Stimulated activated CD8-positive, alpha-beta memory T cell treated with anti-CD3 and anti-CD28 coated beads, Interleukin-7, amount 100 ng/mL, for 1 hour (primary cell): ENCODE measurements at places on chromosomes 2 and 18.
A peak's percentile ranks its signal among the peaks of the same experiment; 100 is the strongest.

DNA sequence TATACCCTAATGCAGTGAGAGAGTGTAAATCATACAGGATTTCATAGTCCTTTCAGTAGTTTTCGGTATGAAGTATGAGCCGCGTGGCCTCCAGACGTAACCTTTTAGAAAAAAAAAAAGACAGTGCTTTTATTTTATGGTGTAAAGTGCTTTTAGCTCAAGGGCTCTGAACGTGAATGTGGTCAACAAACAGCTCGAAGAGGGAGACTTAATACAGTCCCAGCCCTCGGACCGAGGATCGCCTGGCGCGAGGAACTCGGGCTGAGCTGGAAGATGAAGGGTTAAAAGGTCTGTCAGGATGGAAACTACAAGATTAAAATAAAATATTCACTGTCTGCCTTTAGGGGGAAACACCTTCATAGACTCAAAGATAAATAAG lies 4.0 kb upstream of the BCL11A start:
- no peak for DNase-seq

GRCh38 chr2:120539937-120540718 lies 194.2 kb downstream of the INHBB start:
- no peak for DNase-seq

DNA sequence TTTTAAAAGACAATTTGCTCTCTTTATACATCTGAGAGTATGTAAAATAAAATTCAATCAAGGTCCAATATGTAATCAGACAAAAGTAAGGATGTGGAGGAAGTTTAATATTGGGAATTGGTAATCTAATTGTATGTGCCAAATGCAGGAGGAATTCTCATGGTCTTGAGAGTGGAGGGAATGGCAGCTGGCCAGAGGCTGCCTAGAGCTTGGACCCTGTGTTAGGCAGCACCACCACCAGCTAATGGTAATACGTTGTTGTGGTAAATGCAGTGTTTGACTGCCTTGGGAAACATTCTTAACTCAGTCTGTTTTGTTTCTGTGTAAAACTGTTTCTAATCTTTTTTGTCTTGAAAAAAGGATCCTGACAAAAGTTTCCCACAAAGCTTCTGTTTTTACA lies 30.0 kb downstream of the GALNT1 start:
- DNase-seq = no peak

- DNase-seq = no peak
Observed at GRCh38 chr2:239545741-239546392, 145.0 kb upstream of the HDAC4 start.

DNA sequence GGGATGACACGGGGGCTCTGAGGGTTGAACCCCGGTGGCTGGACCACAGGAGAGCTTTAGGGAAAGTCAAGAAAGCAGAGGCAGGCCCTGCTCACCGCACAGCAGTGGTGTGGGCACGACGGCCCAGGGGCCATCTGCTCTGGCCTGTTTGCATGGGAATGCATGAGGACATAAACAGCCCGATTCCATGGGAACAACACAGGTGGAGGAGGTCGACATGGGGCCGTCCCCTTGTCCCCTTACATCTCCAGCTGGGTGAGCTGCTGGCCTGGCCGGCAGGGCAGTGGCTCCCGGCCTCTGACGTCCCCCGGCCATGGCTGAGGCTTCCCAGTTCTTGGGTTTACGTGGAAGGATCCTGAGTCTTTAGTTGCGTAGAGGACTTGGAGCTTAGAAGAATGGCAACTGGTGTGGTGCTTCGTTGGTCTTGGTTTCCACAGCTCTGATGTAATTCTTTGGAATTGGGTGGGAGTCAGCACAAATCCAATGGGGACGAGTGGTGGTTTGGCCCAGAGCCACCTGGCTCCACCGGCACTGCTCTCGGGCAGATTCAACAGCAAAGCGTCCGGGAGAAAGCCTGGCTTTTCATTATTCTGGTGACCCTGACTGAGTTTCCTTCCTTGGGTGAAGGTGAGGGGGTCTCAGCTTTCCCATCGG lies 98.3 kb upstream of the HDAC4 start:
- no peak for DNase-seq

GRCh38 chr18:34738175-34738894 lies 28.2 kb downstream of the DTNA start:
- no peak for DNase-seq

DNA sequence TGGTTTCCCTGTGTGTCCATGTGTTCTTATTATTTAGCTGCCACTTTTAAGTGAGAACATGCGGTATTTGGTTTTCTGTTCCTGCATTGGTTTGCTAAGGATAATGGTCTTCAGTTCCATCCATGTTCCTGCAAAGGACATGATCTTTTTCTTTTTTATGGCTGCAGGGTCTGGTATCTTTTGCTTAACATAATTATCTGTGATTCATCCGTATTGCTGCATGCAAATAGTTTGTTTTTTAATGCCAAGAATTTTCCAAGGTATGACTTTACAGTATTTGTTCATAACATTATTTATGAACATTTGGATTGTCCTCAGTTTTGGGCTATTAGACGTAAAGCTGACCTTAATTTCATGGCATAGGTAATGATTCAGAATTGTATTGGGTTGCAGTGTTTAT lies 17.8 kb downstream of the GIGYF2 start:
- no peak for DNase-seq

DNA sequence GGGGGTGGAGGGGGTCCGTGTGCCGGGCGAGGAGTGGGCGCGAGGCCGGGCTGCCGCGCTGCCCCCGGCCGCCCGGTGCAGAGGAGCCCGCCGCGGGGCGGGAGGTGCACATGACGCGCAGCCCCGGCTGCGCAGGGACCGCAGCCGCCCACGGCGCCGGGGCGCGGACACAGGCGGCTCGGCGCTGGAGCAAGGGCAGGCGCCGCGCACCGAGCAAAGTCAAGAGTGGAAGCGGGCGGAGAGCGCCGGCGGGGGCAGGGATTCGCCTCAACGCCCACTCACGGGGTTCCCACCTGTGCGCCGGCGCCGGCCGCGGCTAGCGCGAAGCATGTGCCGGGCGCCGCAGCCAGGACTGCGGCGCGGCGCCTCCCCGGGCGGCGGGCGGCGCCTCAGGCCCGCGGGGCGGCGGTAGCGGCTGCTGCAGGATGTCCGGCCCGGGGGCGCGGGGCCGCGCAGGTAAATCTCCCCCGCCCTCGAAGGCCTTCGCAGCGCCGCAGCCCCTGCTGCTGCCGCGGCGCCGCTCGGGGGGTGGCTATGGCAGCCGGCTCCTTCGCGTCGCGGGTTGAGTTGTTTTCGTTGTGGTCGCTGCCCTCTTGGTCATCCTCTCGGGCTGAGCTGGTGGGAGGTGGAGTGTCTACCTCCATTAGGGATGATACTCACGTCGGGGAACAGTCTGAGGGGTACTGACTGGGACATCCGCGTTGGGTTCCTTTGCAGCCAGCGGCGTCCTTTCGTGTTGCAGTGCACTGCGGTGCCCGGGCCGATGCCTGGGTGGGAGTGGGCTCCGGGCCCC lies 216.3 kb upstream of the DTNA start:
- DNase-seq = no peak

DNA sequence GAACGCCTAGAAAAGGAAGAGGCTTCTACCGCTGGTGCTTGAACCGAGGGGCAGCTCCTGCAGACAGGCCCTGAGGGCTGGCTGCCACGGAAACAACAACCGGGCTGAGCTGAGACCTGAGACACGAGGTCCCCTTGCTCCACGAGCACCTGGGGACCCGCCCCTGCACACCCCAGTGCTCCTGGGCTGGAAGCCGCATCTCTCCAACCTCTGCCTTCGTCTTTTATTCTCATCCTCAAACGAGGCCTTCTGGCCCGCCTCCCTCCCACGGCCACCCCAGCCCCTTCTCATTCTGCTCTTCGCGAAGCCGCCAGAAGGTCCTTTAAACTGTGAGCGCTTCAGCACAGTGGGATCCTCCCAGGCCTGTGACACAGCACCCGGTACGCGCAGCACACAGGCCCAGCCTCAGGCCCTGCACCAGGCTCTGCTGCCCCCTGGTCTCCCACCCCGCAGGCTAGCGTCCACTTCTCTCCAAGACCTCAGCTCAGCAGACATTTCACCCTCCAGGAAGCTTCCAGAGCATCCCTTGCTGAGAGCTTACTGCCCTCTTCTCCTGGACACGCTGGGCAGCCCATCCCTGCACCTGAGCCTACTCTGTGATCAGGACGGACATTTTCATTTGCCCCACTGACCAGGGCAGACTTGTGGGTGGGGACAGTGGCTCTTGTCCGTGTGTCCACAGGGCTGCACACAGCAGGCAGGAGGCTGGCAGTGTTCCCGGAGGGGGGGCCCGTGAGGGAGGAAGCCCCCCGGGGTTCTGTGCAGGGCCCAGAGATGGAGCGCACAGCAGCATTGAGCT lies 149.7 kb downstream of the PXDN start:
- DNase-seq = no peak

- no peak for DNase-seq
Observed at GRCh38 chr2:219627103-219628100, at the start of gene SLC4A3. Gene SLC4A3 (plus strand): TSS chr2:219627630. CDS start chr2:219627993, 363 bp downstream.

GRCh38 chr2:169839954-169840746 lies 12.9 kb downstream of the UBR3 start:
- no peak for DNase-seq

- no peak for DNase-seq
Observed at GRCh38 chr18:25314151-25314837, 37.7 kb downstream of the ZNF521 start.

- DNase-seq = no peak
Observed at GRCh38 chr2:237181844-237182243, 96.2 kb downstream of the COPS8 start.

GRCh38 chr2:64865073-64865830 lies 123.9 kb upstream of the SLC1A4 start:
- peak; percentile 36 for DNase-seq

DNA sequence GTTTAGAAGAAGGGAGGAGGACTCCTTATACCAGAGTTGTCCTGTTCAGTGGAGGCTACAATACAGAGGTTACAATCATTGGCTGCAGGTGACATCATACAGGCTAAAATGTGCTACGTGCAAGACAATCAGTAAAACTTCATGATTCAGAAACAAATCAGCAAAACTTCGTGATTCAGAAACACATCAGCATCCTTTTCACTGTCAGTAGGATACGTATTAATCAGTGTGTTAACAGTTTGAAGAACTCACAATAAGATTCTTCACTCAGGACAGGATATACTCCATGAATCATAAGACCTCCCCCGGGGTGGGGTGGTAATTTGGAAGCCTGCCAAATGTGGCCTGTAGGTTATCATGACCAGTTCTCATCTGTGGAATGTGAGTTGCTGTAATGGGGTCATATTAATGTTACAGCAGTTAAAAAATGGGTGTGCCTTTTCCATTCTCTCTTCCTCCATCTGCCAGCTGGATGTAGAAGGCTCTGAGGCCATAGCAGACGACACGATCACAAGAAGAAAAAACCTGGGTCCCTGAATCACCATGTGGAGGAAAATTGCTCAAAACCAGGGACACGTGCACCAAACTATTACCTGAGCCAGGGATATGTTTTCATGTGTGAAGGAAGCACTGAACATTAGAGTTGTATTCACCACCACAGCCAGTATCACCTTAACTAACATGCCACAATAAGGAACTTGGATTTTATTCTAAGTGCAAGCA lies 134.8 kb upstream of the CREB1 start:
- DNase-seq = no peak

- no peak for DNase-seq
Observed at GRCh38 chr18:61086657-61087056, 246.6 kb upstream of the CDH20 start.

GRCh38 chr2:83233326-83233725 lies 1225.8 kb downstream of the SUCLG1 start:
- no peak for DNase-seq

DNA sequence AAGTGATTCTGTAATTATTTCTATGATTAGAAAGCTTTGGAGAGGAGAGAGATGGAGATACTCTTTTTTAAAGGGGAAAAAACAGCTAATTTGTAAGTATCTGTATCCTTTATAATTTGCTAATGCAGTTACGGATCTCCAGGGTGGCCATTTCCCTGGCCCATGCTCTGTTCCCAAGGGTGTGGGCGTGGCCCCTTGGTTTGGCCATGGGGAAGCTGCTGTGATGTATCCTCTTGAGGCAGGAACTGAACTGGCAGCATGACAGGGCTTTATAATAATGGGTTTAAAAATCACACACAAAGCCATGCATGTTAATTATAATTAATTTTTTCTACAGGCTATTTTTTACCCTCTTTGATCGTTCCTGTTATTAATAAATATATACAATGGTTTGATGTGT lies 27.0 kb downstream of the TRAPPC12 start:
- DNase-seq = no peak

DNA sequence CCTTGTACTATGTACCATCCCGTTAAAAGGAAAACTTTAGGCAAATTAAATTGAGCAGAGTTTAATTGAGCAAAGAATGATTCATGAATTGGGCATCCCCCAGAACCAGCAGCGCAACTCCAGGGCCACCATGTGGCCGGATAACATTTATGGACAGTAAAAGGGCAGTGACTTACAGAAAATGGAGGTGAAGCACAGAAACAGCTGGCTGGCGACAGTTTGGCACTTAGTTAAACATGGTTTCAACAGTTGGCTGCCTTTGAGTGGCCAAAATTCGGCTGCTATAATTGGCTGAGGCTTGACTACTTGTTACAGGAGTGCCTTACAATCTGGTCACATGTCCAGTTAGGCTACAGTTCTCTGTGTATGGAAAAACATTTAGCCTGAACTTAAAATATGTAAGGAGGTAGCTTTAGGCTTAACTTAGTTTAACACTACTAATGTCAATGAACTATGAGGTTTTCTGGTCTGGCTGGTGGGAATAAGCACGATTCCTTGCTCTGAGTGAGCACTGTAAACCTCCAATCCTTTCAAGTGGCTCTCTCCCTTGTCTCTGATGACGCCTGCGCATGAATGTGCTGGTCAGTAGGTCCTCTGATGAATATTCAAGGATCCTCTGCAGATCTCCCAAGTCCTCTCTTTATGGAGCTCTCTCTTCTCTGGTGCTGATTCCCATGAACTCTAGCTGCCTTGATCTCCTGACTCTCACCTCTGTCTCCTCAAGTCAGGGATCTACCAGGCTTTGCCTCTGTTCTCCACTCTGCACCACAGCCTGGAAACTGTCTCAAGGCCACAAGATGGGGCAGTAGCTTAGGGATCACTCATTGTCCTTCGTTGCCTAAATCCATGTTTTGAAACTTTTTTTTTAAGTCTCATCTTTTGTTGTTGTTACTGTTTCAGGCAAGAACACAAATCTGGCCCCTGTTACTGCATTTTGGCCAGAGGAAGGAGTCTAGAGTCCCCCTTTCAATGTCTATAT lies 24.4 kb upstream of the RAB31 start:
- DNase-seq = no peak

- DNase-seq = no peak
Observed at GRCh38 chr2:33467413-33467812, 9.0 kb upstream of the RASGRP3 start.

DNA sequence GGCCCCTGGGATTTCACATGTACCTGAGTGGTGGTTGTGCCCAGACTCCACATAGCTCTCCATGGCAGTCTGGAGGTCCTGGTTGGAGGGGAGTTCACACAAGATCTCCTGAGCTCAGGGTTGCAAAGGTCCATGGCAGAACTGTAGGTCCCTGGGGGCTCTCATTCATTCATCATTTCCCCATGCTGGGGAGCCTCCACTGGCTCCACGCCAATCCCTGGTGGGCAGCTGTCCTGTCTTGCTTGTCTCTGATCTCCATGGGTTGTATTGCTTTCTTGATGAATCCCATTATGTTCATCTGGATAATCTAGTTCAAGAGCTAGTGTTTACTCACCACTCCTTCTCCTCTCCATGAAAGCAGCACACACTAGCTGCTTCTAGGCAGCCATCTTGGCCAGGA lies 42.4 kb downstream of the ZSWIM2 start:
- no peak for DNase-seq
